Caudate nucleus (tissue), 63 donors: ENCODE measurements at places on chromosomes 4 and X.

GRCh38 chrX:23344238-23344903 is 9.7 kb downstream of the PTCHD1 start:
- no peak for DNase-seq

DNA sequence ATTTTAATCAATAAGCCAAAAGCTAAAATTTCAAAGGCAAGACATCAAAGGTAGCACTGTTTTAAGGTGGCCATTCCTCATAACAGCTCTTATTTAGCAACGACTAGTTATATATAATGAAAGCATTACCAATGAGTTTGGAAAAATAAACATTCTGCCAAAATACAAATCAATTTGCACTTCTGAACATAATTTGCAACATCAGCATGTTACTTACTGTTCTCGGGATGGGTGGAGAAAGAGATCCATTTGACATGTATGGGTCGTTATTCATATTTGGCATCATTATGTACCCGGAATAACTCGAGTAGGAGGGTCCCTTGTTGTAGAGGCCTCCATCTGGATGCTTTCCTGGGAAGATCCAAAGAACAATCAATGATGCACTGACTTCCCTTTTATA is 5.4 kb downstream of the LEF1 start:
- no peak for DNase-seq

- no peak for DNase-seq
Measured at GRCh38 chr4:61437923-61438322, 237.8 kb downstream of the ADGRL3 start.

GRCh38 chrX:11787564-11787963 is 29.5 kb downstream of the MSL3 start:
- peak; percentile 4 for DNase-seq

- no peak for DNase-seq
Measured at GRCh38 chr4:45453258-45453853, 670.5 kb downstream of the GABRG1 start.

GRCh38 chr4:53633608-53634007 is 42.3 kb upstream of the LNX1 start:
- no peak for DNase-seq

DNA sequence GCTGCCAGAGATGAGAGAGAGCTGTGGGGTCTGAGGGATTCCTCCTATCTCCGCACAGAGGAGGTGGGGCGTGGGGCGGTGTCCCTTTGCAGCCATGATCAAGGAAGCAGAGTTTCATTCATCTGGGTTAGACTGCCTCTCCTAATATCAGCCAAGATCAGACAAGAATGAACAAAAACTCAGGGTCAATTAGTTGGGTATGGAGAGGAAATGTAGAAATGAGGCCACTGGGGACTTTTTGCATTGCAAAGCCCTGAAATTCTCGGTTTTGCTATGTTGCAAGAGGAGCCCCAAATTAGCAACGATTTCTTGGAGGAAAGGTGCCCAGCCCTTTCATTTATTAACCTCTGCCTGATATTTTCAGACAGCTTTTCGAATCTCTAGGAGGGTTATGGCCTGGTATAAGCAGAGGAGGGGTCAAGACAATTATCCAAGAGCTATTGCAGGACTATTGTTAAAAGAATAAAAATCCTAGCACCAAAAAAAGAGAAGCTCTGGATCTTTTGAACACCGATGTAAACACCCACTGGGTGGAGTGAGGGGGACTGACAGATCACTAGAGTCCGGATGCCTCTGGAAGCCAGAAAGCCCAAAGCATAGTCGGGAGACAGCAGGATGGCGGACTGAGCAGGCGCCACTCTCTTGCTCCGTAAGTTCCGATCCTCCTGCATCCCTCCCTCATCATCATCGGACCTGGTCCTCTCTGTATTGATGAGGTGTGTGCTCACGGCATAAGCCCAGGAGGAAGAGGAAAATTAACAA is 34.4 kb upstream of the ACSL1 start:
- no peak for DNase-seq

DNA sequence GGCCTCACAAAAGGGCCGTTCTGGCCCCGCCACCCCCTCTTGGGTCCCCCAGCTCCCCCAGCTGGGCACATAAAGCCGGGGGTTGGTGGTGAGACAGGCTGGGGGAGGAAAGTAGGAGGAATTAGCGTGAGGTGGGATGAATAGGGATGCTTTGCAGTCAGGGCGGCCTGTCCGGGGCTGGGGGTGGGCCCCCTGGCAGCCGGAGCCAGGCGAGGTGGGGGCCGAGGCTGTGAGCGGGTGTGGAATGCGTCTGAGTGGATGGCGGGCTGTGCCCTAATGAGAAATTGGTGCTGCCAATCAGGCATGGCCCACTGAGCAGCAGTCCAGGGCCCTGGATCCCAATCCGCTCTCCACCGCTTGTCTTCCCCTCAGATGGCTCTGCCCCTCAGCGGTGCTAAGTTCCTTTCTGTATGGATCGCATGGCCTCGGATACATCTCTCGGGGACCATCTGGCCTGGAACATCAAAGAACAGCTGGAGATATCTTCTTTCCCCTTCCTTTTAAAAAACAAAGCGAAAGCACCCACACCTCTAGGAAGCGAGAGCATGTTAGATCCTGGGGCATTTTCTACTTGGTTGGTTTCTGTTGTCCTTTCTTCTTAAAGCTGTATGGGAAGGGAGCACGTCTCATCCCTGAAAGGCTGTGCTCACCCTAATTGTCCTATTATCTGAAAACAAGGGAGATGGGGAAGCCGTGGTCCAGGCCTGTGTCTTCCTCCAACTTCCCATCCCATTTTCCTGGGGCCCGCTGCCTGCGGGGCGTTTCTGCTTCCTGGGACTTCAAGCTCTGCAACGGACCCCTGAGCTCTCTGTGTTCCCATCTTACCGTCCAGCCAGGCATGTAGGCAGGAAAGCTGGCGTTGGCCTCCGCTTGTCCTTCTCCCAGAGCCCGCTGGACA is 106.9 kb downstream of the SORCS2 start:
- no peak for DNase-seq

DNA sequence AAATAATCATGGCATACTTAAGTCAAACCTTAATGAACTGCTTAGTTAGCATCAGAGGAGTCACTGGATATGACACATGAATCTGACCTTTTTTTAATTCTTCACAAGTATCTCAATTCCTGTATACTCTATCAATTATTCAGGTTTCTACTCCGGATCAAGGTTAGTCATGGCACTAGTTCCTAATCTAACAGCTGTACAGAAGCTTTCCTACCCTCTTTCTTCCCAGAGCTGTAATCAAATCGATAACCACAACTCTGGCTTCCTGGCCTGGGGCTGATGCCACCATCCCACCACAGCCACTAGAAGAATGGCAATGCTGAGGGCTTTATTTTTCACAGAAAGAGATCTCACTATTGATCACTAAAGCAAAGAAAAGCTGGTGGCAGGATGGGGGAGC is 718.5 kb downstream of the SMARCA1 start:
- DNase-seq, result no peak

DNA sequence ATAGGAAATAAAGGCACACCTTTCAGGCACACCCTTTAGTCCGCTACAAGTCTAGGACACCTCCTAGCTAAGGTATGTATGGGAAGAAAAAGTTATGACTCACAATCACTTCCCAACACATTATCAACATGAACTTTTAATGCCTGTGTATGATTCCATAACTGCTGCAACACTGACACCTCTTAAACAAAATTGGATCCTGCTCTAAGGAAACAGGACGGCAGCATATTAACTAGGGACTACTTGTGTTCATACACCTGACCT is 2.4 kb upstream of the PPP3CA start:
- DNase-seq, result no peak
